ENCODE measurements at places on chromosomes 16 and 17.
A peak's percentile ranks its signal among the peaks of the same experiment; 100 is the strongest.

GRCh38 chr17:82458885-82459424 lies 414 bp downstream of the NARF start:
- DNase-seq, result no peak

DNA sequence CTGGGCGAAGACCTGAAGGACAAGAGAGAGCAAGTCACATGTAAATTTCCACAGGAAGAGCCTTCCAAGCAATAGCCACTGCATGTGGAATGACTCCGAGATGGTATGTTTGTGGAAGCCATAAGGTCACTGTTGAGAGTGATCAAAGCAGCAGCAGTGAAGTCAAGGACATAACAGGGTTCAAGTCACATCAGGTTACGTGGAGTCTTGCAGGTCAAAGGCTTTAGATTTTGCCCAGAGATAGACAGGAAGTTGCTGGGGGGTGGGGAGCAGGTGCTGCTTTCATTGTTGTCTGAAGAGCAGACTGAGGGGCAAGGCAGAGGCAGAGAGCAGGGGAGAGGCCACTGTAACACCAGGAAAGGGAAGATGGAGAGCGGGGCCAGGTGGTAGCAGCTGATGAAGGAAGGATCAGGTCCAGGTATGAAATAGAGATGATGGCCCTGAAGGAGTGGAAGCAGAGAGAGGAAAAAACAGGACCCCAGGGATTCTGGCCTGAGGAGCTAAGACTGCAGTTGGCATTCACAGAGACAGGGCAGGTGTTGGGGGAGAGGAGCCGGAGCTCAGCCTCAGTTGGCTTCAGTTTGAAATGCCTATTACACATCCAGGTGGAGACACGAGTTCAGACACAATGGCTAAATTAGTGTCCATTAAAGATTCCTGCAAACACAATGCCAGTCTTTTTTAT lies 129.3 kb upstream of the AXIN2 start:
- no peak for DNase-seq

GRCh38 chr16:15509593-15510535 lies 75.5 kb downstream of the BMERB1 start:
- no peak for DNase-seq

DNA sequence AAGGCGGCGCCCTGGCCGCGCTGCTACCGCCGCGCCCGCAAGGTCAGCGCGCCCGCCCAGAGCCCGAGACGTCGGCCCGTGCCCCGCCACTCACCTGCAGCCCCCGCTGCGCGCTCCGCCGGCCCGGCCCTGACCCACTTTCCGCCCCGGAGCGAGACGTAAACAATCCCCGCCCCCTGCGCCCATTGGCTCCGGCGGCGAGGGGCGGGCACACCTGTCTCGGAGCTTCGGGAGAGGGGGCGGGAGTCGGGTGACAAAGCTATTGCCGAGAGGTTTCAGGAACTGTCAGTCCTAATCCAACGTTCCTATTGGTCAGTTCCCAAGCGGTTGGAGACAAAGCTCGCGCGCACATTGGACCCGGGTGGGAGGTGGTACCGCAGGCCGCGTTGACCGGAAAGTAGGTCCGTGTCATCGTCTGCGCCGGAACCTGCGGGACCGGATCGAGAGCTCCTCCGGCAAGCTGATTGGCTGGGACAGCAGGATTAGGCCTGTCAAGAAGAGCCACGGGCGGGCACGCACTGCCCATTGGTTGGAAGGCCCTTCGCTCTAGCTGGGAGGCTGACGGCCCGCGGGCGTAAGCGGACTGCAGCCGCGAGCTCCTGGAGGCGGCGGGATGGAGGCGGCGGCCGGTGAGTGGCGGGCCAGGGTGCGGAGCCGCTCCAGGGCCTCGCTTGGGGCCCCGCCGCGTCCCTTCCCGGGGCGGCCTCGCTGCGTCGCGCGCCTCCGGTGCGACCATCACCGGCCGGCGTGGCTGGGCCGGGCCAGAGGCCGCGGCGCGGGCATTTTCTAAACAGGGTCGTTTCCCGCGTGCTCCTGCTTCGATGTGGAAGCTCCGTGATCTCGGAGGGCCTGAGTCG lies at the start of the genes NUBP2 and SPSB3:
NUBP2 (plus strand) TSS at position 553 of the 857 bp plus-strand sequence; CDS start at position 614, 61 bp downstream.
SPSB3 (minus strand) TSS at position 164 of the 857 bp plus-strand sequence. CDS start 1,088 bp downstream, outside the sequence.
- DNase-seq, result peak; percentile 98

DNA sequence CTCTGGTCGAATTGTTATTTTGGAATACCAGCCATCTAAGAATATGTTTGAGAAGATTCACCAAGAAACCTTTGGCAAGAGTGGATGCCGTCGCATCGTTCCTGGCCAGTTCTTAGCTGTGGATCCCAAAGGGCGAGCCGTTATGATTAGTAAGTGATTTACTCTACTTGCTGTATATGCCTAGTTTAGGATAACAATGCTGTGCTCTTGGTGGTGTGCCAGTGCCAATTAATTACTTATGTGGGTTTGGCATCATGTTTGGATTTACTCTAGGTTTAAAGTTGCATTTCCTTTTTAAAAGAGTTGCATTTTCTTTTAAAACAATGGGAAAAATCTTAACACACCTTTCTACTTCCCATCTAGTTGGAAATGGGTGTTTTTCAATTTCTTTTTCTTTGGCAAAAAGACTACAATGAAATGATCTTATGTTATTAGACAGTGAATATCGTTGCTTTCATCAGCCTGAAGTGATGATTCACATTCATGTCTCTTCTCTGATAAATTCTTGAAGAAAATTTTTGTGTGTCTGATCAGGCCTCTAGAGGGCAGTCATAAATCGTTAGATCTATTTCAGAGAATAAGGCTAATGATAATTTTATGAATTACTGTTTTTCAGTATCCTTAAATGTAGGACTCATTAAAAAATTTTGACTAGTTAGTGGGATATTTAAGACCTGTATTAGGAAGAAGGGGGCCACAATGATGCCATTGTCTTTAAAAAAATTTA lies 5.6 kb downstream of the SF3B3 start:
- DNase-seq, result no peak

All from stimulated activated CD4-positive, alpha-beta T cell treated with anti-CD3 and anti-CD28 coated beads, TNF-alpha, amount 100 ng/mL, for 24 hours (primary cell).